ENCODE measurements at places on chromosomes 3 and 15. TPM values are rescaled to one million over a fixed set of nuclear protein-coding genes. Genes with fewer than 3 reads are reported as not detected.

- H3K4me1 ChIP-seq = no peaks in the 10 kb centered on the region
- H3K36me3 ChIP-seq = no peaks in the 10 kb centered on the region
- no peak for DNase-seq
- no peak overlapping the region for H3K27ac ChIP-seq
- no peaks in the 10 kb centered on the region for H3K27me3 ChIP-seq
These were observed 44.4 kb upstream of the FAN1 start for GRCh38 chr15:30859091-30859874.

DNA sequence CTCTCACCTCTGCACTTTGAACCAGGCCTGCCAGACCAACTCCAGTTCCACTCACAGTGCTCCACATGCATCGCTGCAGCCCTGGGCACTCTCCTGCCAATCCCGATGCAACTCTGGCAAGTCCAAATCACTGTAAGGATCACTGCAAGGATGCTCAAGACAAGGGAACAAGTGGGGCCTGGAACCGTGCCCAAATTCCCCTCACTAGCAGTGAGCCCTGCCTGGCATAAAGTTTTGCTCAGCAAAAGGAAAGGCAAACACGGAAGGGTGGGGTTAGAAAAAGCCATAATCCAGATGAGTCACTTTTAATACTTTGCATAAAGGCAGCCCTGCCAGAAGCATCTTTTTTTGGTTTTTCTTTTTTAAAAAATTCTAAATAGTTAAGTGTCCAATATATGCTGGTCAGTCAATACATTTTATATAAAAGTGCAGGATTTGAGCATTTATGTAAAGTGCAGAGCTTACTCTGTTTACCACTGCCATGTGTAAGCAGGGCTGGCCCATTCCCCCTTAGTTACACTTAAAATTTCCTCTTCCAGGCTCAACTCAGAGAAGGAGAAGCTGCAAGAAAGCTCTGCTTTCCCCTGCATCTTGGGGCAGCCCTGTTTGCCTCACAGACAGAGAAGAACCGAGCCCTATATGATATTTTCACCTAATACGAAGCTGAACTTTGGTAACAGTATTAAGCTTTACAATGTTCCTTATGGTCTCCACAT, 102.2 kb downstream of the CD47 start:
- no peaks in the 10 kb centered on the region for H3K36me3 ChIP-seq
- H3K27ac ChIP-seq = no peak overlapping the region

The LRTM1 gene
- polyA plus RNA-seq = not detected

- no peak overlapping the region for H3K4me3 ChIP-seq
- DNase-seq = no peak
- H3K4me1 ChIP-seq = no peaks in the 10 kb centered on the region
- no peaks in the 10 kb centered on the region for H3K27me3 ChIP-seq
- no peaks in the 10 kb centered on the region for H3K36me3 ChIP-seq
These were observed 877.8 kb downstream of the TUSC7 start for GRCh38 chr3:117587416-117587815.

GRCh38 chr3:193981504-193981903, 154.4 kb upstream of the HES1 start:
- no peak for DNase-seq
- no peaks in the 10 kb centered on the region for H3K27me3 ChIP-seq
- peaks cover 12% of the 10 kb centered on the region for H3K4me1 ChIP-seq

The CHST2 gene
- polyA plus RNA-seq = 0.92 TPM

GRCh38 chr3:176914764-176915163, 282.5 kb downstream of the TBL1XR1 start:
- H3K27me3 ChIP-seq = no peaks in the 10 kb centered on the region
- H3K4me1 ChIP-seq = no peaks in the 10 kb centered on the region
- no peak overlapping the region for H3K4me3 ChIP-seq
- DNase-seq = no peak
- no peak overlapping the region for H3K27ac ChIP-seq

DNA sequence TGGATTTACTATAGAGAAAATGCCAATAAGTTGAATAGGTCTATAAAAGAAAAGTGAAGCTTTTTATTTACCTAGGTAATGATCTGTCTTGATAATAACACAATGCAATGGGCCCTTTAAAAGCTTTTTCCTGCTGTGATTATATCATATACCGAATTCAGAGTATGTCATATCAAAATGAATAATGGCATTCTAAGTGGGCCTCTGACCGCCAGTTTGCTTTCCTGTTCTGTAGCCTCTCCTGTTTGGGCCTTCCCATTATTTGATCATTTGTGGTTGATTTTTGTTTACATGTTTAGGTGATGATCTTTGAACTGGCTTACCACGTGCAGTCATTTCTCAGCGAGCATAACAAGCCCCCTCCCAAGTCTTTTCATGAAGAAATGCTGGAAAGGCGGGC, 14.9 kb downstream of the EIF2AK4 start:
- H3K27me3 ChIP-seq = no peaks in the 10 kb centered on the region
- H3K27ac ChIP-seq = no peak overlapping the region
- H3K4me1 ChIP-seq = peaks cover 5% of the 10 kb centered on the region
- no peaks in the 10 kb centered on the region for H3K36me3 ChIP-seq

GRCh38 chr15:74193299-74193718, 9.3 kb downstream of the STRA6 start:
- no peak overlapping the region for H3K27ac ChIP-seq
- no peak overlapping the region for H3K4me3 ChIP-seq
- H3K36me3 ChIP-seq = no peaks in the 10 kb centered on the region

DNA sequence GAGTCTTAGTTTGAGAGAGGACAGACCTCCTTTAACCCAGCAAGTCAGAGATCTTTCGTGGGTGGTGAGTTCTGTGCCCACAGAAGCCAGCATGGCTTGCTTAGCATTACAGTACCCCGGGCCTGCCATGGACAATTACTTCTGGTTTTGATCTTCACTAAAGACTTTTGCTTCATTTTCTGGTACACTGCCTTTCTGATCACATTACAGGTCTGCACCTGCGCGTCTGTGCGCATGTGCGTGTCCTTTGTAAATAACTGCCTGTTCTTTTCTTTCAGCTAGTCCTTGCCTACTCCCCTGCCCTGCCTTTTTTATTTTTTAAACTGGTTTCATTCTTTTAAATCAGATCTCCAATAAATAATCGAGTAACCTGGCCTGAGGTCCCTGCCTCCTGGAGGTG, 57.1 kb upstream of the CMTM8 start:
- H3K4me3 ChIP-seq = no peak overlapping the region
- no peaks in the 10 kb centered on the region for H3K27me3 ChIP-seq
- no peak for DNase-seq
- H3K27ac ChIP-seq = no peak overlapping the region
- no peaks in the 10 kb centered on the region for H3K36me3 ChIP-seq
- no peaks in the 10 kb centered on the region for H3K4me1 ChIP-seq

The C3orf70 gene
- 4.2 TPM for polyA plus RNA-seq

GRCh38 chr3:17162116-17162515, 277.4 kb downstream of the PLCL2 start:
- DNase-seq = no peak
- no peak overlapping the region for H3K4me3 ChIP-seq
- peaks cover 3% of the 10 kb centered on the region for H3K36me3 ChIP-seq
- H3K27ac ChIP-seq = no peak overlapping the region

GRCh38 chr15:48459571-48460442, 128.6 kb downstream of the DUT start:
- H3K4me3 ChIP-seq = no peak overlapping the region
- peak overlapping the region; percentile 61 for H3K27ac ChIP-seq
- peaks cover 9% of the 10 kb centered on the region for H3K36me3 ChIP-seq
- no peaks in the 10 kb centered on the region for H3K27me3 ChIP-seq
- DNase-seq = no peak
- no peaks in the 10 kb centered on the region for H3K4me1 ChIP-seq

GRCh38 chr3:143236226-143236964, 116.8 kb downstream of the CHST2 start:
- H3K4me1 ChIP-seq = no peaks in the 10 kb centered on the region
- no peaks in the 10 kb centered on the region for H3K27me3 ChIP-seq
- no peak overlapping the region for H3K4me3 ChIP-seq
- no peaks in the 10 kb centered on the region for H3K36me3 ChIP-seq
- no peak for DNase-seq

The CAMP gene
- polyA plus RNA-seq = 1.2 TPM

The COL6A5 gene
- polyA plus RNA-seq = not detected

DNA sequence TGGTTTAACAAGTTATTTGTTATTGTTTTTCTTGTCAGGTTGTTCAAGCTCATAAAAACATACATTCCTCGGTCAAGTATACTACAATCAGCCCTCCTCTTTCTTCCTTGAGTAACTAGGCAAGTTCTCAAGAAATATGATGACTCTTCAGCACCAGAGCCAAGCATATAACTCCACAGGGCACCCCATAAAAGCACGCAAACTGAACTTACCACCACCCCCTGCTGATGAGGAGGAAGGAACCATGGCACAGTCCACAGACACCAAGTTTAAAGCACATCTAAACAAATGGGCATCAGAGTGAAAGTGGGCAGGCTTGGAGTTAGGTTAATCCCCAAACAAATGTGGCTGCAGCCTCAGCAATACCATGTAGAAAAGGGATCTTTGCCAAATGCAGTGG, 5.3 kb downstream of the IP6K2 start:
- H3K4me3 ChIP-seq = no peak overlapping the region
- H3K27me3 ChIP-seq = no peaks in the 10 kb centered on the region
- no peak overlapping the region for H3K27ac ChIP-seq
- H3K4me1 ChIP-seq = peaks cover 72% of the 10 kb centered on the region

DNA sequence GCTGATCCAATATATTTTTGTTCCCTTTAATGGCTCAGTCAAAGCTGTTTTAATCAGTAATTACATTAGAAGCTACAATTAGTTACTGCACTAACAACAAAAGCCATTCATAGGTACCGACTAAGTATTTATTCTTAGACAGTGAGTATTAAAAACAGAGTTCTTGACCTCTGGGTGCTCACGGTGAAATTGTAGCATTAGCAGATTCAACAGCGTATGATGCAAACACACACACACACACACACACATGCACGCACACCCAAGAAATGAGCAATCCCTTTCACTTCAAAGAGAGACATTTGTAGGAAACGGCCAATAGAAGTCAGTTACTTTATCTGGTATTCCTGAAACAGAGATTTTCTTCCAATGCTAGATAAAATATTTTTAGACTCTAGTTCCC, 27.0 kb upstream of the MITF start:
- no peaks in the 10 kb centered on the region for H3K27me3 ChIP-seq
- H3K36me3 ChIP-seq = no peaks in the 10 kb centered on the region
- H3K4me1 ChIP-seq = no peaks in the 10 kb centered on the region
- no peak overlapping the region for H3K27ac ChIP-seq
- H3K4me3 ChIP-seq = no peak overlapping the region

Data from sigmoid colon (tissue), 7 donors.